NT2/D1 (cell line): ENCODE measurements at places on chromosomes 12 and 14.

- no peak for DNase-seq
These were observed 6.1 kb upstream of the SERPINA11 start for GRCh38 chr14:94458558-94459205.

DNA sequence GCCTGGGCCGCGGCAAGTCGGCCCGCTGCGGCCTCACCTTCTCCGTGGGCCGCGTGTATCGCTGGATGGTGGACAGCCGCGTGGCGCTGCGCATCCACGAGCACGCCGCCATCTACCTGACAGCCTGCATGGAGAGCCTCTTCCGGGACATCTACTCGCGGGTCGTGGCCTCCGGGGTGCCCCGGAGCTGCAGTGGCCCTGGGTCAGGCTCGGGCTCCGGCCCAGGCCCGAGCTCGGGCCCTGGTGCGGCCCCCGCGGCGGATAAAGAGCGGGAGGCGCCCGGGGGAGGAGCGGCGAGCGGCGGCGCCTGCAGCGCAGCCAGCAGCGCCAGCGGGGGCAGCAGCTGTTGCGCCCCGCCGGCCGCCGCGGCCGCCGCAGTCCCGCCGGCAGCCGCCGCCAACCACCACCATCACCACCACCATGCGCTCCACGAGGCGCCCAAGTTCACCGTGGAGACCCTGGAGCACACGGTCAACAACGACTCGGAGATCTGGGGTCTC is 226.2 kb upstream of the CRY1 start:
- DNase-seq, result no peak

DNA sequence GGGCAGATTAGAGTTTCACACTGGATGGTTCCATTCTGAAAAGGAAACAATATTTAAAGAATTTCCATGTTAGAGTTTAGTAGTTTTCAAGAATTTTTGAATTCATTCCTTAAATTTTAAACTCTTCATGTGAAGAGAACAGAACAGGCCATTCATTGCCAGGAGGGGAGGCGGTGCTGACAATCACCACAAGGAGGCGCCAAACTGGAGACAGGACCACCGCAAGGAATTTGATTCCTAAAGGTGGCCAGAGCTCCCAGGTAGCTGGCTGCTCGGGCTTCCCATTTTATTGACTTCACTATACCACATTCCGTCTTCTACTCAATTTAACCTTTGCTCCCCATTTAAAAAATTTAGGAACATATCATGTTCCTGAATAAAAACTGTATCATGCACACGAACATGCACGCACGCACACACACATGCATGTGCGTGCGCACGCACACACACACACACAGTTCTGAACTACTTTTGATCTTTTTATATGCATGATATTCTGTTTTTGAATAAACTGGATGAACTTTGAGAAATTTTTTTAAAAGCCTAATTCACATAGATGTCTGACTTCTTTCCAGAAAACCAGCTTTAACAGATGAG is 101.2 kb downstream of the NELL2 start:
- DNase-seq, result peak; percentile 33

- DNase-seq, result no peak
These were observed 47.1 kb upstream of the STON2 start for GRCh38 chr14:81447021-81447764.

DNA sequence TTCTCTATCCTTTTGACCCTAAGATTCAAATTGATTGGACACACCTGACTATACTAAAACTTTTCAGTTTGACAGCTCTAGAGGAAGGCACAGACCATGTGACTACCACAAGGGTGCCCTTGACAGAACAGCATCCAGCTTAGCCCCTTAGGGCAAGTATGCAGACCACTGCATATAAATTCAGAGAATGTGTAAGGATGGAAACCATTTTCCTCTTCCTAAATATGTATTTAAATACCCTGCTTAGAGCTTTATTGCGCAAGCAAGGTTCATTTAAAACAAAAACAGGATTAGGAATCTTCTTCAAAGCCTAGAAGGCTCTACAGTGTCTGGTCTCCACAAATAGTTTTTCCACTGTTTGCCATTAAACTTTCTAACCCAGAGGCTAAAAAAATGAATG is 202.8 kb downstream of the MED13L start:
- DNase-seq, result no peak

DNA sequence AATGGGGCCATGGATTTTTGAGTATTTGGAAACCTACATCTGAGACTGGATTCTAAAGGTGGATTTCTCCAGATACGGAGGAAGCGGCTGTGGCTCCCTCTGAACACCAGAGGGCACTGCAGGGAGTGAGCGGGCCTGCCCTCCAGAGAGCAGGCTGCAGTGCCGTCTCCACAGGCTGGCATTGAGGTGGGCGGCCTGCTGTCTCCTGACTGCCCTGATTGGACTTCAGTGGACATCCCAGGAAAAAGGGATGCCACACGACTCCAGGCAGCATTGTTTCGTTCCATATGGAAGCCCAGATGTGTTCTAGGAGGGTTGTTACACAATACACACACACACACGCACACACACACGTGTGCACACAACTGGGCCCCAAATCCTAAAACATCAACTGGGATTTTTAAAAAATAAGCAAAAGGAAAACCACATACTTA is 20.9 kb upstream of the ANO2 start:
- DNase-seq, result peak; percentile 74

GRCh38 chr12:40469736-40470135 is 222.5 kb upstream of the CNTN1 start:
- DNase-seq, result no peak

DNA sequence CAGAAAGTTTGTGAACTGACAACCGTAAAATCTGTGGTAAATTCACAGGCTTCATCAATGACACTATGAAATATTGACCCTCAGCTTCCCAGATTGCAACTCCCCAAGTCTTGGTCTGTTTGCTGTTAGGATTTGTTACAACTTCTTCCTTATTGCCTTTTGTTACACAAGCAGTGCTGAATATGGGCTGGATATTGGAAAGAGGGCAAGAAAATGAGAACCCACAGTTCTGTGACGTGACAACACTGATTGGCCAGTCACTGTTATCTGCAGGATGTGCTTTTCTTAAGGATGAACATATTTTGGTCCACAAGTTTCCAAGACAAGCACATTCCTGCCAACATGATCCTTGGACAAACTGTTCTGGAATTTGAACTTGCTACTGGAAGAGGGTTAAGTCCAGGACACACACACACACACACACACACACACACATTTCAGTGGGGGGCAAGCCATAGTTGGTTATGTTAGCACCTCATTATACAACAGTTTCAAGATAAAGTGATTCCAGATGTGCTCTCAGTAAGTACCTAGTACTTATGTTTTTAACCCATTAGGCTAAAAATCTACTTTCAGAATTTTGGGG is 16.6 kb upstream of the SLC38A2 start:
- no peak for DNase-seq

- DNase-seq, result no peak
These were observed 425.2 kb downstream of the RPS29 start for GRCh38 chr14:49160983-49161382.

- no peak for DNase-seq
These were observed 224.2 kb downstream of the KCNC2 start for GRCh38 chr12:74985293-74985985.

- no peak for DNase-seq
These were observed 78.8 kb downstream of the RMST start for GRCh38 chr12:97541366-97541765.

- no peak for DNase-seq
These were observed 51.2 kb downstream of the IRAK3 start for GRCh38 chr12:66240096-66240820.

GRCh38 chr12:82996168-82996812 is 309.6 kb downstream of the TMTC2 start:
- no peak for DNase-seq

- DNase-seq, result no peak
These were observed 74.8 kb downstream of the PRKAB1 start for GRCh38 chr12:119742700-119743099.

DNA sequence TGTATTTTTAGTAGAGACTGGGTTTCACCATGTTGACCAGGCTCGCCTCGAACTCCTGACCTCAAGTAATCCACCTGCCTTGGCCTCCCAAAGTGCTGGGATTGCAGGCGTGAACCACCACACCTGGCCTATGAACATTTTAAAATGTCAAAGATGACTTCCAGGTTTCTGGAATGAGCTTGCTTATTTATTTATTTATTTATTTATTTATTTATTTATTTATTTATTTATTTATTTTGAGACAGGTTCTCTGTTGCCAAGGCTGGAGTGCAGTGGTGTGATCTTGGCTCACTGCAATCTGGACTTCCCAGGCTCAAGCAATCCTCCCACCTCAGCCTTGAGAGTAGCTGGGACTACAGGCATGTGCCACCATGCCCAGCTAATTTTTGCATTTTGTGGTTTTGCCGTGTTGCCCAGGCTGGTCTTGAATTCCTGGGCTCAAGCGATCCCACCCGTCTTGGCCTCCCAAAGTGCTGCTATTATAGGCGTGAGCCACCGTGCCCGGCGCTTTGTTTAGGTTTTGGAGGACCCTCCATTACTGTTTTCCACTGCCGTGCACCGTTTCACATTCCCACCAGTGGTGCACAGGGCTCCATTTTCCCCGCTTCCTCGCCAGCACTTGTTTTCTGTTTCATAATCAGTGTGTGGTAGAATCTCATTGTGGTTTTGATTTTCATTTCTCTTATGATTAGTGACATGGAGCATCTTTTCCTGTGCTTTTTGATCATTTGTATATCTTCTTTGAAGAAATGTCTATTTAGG is 6.4 kb upstream of the CFAP251 start:
- DNase-seq, result no peak

- no peak for DNase-seq
These were observed 311.6 kb upstream of the DIO2 start for GRCh38 chr14:80522936-80523335.

DNA sequence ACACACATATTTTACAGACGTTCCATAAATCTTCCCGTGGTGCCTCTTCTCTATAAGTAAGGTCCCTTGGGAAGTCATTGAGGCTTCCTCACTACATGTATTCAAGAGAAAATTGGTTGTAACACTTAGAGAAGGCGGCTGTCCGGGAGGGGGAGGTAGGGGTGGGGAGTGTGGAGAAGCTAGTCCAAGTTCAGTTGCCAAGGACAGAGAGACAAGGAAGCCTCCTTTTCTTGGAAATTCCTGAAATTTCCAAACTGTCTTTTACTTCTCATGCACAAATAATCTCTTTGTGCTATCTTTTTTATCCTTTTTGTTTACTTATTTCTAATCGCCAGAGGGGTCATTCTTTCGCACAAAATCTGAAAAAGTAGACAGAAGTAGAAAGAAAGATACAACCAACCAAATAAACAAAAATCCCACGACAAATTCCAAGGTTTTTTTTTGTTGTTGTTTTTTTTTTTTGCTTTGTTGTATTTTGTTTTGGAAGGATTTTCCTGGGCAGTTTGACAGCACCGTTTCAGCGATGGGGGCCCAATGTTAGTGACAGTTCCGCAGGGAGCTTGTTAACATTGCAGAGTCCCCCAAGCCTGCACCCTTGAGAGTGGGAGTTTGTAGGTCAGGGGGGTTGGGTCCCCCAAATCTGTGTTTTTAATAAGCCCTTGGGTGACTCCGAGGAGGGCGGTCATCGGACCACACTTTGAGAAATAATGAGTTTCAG is 45.2 kb downstream of the MAP1LC3B2 start:
- no peak for DNase-seq

DNA sequence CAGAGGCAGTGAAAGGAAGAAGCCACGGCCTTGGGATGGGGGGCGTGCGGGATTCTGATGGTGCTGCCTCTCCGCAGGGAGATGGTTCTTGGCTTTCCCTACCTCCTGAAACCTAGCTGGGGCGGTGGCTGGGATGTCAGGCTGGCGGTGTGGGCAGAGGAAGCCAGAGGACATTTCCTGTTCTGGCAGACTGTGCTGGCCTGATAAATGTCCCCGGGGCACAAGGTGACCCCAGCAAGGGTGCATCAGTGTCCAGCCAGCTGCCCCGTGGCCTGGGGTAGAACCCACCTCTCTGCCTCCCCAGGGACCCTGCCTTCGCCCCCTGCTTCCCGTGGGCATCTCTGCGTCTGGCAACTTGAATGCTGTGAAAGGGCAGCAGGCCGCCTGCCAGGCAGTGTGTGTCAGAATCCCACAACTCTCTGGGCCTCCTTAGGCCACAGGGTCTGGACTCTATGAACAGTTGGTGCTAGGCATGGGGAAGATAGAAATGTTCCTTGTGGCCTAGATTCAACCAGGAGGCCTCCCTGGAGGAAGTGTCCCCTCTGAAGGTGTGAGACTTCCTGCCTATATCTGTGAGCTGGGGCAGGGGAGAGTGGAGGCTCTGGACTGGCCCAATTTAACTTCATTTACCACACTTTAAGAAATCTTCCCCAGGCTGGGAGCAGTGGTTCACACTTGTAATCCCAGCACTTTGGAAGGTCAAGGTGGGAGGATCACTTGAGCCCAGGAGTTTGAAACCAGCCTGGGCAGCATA is 4.9 kb downstream of the SH2B3 start:
- DNase-seq, result no peak
